ENCODE measurements at places on chromosomes 12 and 14.

- no peak for DNase-seq
Observed at GRCh38 chr14:39704594-39704993, 272.4 kb upstream of the FBXO33 start.

GRCh38 chr12:111532751-111533150, 66.4 kb downstream of the ATXN2 start:
- DNase-seq: no peak

DNA sequence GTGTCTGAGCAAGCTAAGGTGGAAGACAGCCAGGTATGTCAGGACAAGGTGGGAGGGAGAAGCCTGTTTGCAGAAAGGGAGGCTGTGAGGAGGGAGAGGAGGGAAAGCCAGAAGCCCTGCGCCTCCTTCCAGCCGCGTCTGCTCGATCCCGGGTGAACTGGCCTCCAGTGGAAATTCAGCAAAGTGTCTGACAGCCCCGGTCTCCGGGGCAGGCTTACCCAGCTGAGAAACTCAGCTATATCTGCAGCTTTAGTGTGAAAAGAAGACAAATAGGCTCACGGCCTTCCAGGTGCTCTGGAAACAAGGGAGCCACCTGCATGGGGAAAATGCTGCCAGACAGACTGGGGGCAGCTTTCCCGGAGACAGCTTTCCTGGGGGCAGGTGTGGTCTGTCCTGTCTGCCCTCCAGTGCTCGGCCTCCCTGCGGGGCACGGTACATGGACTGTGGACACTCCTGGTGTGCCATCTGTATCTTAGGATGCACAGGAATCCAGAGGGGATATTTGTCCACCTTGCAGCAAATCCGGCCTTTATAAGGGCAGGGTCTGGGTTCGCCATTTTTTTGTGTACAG, 6.3 kb downstream of the RFLNA start:
- no peak for DNase-seq

DNA sequence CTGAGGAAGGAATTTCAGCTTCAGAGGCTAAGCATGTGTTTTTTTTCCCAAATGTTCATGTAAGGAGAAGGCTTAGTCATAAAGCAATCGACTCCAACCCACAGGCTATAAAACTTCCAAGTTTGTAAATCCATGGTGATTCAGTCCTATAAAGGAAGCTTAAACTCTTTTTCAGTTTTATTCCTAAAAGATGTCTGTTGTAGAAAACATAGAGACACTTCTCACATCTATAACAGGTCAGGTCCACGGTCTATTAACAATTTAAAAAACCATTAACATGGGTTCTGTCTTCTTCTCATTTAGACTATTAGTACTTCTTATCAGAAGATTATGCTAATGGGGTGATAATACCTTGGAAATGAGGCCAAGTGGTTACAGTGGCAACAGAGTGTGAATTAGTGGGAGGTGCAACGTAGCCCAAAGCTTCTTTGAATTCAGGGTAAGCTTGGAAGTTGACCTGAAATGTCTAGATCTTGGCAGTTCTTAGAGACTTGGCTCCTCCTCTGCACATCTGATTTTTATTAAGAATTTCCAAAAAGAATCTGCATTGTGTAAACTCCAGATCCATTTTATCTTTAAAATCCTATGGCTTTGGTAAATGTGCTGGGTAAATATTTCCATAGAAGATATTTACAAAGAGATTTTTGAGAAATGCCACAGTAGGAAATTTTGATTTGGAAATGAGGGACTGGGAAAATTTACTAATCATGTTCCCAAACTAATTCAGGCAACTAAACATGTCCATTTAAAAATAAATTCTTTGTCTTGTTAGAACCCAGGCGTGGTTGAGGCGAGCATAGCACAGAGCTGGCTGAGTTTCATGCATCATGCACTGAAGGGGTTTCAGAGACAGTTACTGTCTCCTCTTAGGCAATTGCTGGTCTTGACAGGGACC, 86.4 kb downstream of the EML1 start:
- no peak for DNase-seq

- DNase-seq: no peak
Observed at GRCh38 chr12:89386138-89386537, 33.8 kb upstream of the DUSP6 start.

DNA sequence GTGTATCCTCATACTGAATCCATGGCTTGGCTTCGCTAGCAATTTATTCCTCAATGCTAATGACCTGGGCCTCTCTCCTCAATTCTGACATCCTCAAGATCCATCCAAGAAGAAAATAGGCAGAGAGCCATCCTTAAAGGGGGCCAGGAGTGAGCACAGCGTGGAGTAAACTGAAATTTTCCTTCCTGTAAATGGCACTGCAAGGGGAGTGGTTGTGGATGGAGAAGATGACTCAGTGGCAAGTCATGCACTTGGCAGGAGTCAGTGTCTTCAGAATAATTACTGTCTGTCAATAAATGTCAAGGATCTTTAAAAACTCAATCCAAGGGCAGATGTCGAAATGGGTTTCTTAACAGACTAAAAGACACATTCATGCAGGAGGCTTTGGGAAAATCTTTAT, 88.0 kb upstream of the TMEM132C start:
- DNase-seq: no peak

GRCh38 chr14:36520601-36521525, 831 bp upstream of the NKX2-1 start:
- DNase-seq: no peak

DNA sequence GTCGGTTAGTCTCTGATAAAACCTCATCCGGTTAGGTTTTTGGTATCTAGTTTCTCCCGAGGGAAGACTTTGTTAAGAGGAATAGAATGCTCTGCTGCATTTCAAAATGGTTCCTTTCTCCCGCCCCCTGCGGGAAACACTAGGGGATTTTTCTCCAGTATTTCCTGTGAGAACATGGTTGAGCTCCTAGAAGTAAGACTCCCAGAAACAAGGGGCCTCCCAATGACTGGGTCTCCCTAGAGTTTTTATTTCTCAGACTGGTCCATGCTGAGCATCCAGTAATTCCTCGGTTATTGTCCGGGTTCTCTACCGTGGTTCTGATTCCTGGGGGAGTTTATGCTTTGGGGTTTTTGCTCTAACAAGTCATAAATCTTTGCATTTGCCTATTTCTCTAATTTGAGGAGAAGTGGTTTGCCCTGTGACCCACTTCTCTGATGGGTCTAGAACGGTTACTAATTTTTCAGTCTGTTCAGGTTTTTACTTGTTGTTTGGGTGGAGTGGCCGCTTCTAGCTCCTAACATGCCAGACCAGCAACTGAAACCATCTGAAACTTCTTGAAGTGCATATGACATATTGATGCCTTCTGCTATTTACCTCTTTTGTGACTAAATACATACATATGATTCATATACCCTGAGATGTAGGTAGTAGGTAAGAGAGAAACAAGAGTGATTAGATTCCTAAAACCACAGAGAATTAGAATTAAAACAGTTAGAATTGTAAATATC, 25.1 kb downstream of the TESPA1 start:
- no peak for DNase-seq

GRCh38 chr14:24162093-24162492, 1.0 kb downstream of the IRF9 start:
- DNase-seq: no peak

DNA sequence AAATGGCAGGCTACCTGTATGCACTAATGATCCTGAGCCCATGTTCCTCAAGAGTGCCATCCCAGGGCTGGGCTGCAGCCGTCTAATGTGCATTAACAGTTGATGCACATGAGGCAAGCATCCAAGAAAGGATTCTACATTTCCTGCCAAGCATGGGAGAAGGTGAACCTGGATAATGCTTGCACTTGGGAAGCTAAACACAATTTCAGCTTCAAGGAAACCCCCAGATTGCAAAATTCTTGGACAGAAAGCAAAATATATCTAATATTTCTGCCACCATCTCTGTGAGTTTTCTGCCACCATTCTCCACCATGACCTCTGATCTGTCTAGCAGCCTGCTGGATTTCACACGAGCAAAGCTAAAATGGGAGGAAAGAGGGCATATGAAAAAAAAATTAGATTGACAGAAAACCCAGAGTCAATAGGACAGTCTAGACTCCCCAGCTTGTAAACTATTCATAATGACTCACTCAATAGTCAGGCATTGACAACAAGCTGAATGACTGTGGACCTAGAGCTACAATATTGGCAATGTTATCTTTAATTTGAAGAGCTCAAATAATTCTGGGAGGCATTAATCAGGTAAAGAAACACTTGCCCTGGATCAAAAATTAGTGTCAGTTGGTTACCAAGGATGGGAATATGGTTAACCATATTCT, 91.9 kb upstream of the BCL2L14 start:
- no peak for DNase-seq

DNA sequence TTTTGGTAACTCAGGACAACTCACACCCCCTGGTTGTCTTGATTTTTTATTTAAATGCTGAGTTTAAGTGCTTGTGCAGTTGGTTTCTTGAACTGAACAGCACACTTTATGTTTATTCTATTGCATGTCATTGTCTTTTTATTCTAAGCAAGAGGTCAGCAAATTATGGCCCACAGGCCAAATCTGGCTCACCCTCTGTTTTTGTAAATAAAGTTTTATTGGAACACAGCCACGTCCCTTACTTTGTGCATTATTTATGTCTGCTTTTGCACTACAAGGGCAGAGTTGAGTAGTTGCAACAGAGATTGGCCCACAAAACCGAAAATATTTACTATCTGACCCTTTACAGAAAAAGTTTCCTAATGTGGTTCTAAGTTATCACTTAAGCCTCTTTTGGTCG, 52.3 kb downstream of the SUDS3 start:
- DNase-seq: no peak

DNA sequence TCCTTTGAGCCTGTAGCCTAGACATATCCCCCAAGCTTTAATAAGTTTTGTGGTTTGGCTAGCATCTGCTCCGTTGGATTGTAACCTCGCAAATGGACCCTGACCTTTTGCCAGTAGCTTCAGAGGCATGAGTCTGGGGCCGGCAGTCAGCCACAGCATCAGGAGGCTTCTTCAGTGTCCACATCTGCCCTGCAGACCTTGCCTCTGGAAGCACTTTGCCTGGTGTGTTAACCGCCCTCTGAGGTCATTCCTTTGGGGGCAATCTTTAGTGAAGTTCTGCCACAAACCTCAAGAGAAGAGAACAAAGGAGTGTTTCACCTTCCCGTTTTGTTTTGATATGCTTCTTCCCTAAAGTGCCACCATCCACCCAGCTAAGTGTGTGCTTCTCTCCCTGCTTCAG, 71.4 kb downstream of the GNS start:
- no peak for DNase-seq

- no peak for DNase-seq
Observed at GRCh38 chr12:93990832-93991803, 157.3 kb upstream of the PLXNC1 start.

- no peak for DNase-seq
Observed at GRCh38 chr12:76277480-76277879, 70.7 kb downstream of the BBS10 start.

DNA sequence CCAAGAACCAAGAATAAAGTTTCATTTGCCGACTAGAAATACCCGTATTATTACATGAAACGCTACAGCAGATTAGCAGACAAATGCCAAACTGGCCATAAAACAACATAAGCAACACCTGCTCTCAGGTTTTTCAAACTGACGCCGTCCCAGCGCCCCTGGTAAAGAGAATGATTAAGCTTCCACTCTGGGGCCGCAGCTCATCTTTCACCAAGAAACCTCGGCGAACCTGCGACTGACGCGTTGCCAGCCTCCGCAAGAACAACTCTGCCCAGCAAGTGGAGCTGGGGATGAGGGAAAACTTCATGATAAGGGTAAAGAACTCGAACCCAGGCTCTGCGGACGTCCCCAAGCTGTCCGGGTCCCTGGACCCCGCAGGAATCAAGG, 530 bp downstream of the ARL1 start:
- DNase-seq: no peak

DNA sequence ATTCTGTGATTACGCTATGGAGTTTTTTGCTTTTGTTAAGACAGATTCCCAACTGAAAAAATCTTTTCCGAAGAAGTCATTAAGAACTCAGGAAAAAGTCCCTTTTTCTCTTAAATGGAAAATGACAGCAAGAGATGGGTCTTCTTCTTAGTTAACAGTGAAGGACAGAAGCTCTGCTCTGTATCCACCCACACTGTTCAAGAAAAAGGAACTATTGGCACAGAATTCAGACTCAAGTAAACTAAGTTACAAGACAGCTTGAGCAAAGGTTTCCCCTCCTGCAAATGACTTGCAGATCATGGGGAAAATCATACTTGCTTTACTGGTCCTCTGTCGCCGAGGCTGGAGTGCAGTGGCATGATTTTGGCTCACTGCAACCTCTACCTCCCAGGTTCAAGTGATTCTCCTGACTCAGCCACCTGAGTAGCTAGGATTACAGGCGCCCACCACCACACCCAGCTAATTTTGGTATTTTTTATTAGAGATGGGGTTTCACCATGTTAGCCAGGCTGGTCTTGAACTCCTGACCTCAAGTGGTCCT, 137.1 kb upstream of the AEBP2 start:
- no peak for DNase-seq

- DNase-seq: no peak
Observed at GRCh38 chr12:42958291-42958674, 368.7 kb upstream of the PRICKLE1 start.

GRCh38 chr14:103828315-103828967, 18.9 kb downstream of the PPP1R13B start:
- DNase-seq: no peak

GRCh38 chr14:90785471-90785870, 30.8 kb downstream of the TTC7B start:
- no peak for DNase-seq

DNA sequence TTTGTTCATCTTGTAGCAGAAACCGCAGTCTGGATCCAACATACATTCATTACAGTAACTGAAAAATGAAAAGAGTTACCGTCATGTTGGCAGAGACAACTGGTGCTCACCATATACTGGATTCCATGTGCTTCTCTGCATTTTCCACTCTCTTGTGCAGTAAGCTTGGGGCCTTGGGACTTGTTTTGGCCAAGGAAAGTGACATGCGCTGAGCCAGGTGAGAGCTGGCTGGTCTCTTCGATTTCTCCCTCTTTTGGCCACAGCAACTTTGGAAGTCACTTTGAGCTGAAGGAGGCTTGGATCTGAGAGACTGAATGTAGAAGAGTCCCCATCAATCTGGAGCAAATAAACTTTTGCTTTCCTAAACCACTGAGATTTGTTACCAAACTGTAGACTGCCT, 210.6 kb upstream of the ABCD2 start:
- DNase-seq: no peak

DNA sequence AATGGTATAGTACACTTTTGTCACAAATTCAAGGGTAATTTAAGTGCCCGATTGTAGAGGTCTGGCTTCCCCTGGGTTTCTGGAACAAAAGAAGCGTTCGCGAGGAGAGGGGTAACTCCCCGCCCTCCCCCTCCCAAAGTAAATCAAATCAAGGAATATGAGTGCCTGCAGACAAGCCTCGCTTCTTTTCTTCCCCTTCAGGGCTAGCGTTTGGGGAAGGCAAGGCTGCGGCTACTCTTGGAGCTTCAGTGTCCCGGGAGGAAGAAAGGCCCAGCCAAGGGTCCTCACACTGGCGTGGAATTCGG, 456 bp upstream of the TMPO start:
- no peak for DNase-seq
